ENCODE measurements at places on chromosomes 6 and 20.
A peak's percentile ranks its signal among the peaks of the same experiment; 100 is the strongest.

GRCh38 chr20:64119301-64119680, 11.9 kb upstream of the NPBWR2 start:
- DNase-seq, result no peak

GRCh38 chr20:62496568-62497218, 20.9 kb upstream of the GATA5 start:
- no peak for DNase-seq

DNA sequence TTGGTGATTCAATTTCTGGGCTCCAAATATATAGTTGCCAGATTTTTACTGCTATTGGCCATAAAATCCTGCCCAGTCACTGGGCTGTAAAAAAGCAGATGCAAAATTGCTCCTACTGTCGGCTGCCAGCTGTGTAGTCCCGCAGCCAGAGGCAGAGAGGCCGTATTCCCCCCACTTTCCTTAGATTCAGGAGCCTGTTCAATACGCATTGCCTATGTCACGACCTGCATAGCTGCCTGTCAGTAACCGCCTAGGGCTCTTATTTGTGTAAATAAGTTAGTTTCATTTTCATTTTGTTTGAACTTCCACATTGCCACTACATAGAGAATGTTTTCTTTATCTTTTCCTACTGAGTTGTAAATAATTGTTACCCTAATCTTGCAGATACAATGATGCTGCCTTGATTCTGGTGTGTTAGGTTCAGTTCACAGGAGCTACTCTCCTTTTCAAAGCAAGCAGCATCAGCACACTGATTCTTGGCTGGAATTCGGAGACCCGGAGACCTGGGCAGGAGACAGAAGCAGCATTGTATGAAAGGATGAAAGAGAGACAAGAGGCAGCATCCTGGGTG, 46.0 kb upstream of the UST start:
- DNase-seq, result peak; percentile 15

DNA sequence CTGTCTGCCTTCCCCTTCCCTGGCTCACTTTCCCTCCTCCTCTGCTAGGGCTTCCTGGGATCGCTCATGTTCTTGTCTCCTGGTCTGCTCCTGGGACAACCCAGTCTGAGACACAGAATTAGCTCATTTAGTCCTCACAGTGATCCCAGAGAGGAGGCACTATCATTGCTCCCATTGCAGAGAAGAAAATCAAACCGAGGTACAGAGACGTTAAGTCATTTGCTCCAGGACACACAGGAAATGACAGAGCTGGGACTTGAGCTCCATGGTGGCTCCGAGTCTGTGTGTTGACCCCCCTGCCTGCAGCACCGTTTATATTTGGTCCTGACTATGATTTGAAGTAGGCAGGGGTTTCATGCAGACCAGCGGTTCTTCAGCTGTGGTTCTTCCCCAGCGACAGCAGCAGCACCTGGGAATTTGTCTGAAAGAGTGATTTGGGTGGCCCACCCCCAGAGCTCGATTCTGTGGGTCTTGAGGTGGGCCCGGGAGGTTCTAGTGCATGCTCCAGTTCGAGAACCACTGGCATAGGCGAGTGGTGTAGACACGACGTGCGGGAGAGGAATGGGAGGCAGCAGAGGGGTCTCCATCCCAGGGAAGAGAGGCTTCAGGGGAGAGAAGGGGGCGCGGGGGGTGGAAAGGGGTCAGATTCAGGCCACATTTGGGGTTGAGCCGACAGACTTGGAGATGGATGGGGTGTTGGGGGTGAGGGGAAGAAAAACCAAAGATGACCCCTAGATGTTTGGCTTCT, 24.7 kb downstream of the PCK1 start:
- no peak for DNase-seq

GRCh38 chr6:164845773-164846172, 463.6 kb downstream of the C6orf118 start:
- DNase-seq, result no peak

- DNase-seq, result no peak
Observed at GRCh38 chr6:167472880-167473279, 148.0 kb downstream of the TTLL2 start.

DNA sequence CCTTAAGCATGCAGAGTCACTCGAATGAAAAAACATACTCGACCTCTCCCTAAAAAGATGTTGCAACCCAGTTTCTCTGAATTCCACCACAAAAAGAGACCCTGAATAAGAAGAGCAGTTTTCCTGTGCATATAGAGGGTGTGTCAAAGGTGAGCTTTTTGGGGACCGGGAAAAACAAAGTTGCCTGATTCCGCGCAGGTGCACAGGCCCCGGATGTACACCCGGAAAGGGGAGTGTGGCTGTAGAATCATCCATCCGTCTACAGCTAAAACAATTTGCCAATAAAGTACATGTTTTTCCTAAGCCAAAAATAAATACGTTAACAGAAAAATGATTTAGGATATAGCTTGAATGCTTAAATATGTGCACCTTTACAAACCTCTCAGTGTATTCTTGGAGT, 41.2 kb upstream of the IRF4 start:
- DNase-seq, result no peak
